ENCODE measurements at places on chromosomes 1 and 21.

DNA sequence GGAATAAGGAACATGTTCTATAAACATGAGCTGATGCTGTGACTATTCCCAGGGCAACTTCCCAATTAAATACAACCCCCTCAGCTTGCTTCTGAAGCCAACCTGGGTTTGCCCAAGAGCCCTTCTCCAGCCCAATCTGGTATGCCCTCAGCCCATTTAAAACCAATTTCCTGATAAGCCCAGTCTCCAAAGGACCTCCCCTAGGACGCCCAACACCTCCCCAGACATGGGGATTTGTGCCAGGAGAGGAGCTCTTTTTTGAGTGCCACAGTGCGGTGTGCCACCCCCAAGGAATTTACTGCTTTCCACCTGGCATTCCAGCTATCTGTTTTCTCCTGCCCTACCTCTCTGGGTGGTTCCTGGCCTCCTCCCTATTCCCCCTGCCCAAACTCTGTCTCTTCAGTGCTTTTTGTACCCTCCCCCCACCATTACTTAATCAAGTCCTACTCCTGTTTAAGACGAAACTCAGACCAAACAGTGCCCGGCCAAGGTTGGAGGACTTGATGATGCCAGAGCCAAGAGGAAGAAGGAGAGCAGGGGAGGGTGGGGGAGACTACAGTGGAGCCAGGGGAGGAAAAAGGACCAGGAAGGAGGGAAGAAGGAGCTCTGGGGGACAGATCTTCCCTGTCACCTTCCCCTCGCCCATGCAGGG, 11.4 kb upstream of the EFNA1 start:
- DNase-seq, result no peak

- DNase-seq, result no peak
These were observed 309.2 kb downstream of the HLX start for GRCh38 chr1:221188458-221188857.

GRCh38 chr1:46480959-46481646, 8.5 kb upstream of the DMBX1 start:
- DNase-seq, result no peak

DNA sequence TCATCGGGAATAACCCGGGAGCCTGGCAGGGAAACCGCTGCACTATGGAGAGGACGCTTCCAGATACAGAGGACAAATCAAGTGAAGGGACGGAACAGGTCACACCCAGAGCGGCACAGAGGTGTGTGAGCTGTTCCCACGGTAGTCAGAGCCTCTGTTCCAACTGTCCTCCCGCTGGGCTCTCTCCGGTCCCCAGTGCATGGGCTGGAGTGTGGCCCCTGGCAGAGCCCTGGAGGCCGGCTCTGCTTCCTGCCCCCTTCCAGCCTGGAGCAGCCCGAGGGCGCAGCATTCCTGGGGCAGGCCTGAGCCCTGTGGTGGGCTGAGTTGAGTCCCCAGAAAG, 11.9 kb upstream of the ZBTB21 start:
- DNase-seq, result no peak

DNA sequence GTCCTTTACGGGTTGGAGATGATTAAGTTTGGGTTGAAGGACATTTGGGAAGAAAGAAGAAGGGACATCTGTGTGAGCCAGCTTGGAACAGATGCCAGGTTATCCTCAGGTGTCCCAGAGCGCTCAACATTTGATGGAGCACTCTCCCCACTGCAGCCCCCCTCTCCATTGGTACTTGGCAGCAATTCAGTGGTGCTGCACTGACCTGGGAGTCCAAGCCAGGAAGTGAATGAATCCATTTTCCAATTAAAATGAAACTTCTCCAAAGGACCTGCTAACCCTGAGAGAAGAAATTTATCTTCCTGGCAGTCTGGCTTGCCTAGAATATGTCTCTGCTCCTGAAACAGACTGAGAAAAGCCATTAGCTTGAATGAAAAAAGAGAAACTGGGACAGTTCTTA, 67.1 kb downstream of the FGGY start:
- no peak for DNase-seq
